M059J (cell line): ENCODE measurements at places on chromosomes 12 and 14. TPM values are rescaled to one million over a fixed set of nuclear protein-coding genes. Genes with fewer than 3 reads are reported as not detected.

EML5 gene
- 0.64 and 0.96 TPM in 2 replicates for total RNA-seq

INTS13 gene
- total RNA-seq = 44.3 and 71.4 TPM in 2 replicates

BDKRB1 gene
- total RNA-seq = 0.10 and 1.7 TPM in 2 replicates

PPFIBP1 gene
- total RNA-seq = 25.3 and 45.4 TPM in 2 replicates

ST8SIA1 gene
- 0.15 and 2.5 TPM in 2 replicates for total RNA-seq
